ENCODE measurements at places on chromosomes 13 and 19.

GRCh38 chr19:50967929-50968715, 1.3 kb downstream of the KLK6 start:
- no peak for DNase-seq

DNA sequence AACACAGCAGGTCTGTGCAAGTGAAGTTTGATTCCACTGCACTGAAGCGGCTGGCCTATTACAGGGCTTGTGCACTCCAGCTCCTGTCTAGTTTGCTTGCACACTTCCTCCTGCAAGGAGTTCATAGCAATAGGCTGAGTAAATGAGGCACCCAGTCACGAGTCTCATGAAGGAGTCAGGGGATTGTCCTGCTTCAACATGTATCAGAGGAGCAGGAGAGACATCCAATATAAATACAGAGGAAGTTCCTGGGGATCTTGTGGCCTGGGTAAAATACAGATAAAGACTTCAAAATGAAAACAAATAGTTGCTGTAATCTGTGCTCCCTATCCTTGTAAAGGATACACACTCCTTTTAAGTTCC, 259.9 kb downstream of the SLITRK1 start:
- peak; percentile 21 for DNase-seq

DNA sequence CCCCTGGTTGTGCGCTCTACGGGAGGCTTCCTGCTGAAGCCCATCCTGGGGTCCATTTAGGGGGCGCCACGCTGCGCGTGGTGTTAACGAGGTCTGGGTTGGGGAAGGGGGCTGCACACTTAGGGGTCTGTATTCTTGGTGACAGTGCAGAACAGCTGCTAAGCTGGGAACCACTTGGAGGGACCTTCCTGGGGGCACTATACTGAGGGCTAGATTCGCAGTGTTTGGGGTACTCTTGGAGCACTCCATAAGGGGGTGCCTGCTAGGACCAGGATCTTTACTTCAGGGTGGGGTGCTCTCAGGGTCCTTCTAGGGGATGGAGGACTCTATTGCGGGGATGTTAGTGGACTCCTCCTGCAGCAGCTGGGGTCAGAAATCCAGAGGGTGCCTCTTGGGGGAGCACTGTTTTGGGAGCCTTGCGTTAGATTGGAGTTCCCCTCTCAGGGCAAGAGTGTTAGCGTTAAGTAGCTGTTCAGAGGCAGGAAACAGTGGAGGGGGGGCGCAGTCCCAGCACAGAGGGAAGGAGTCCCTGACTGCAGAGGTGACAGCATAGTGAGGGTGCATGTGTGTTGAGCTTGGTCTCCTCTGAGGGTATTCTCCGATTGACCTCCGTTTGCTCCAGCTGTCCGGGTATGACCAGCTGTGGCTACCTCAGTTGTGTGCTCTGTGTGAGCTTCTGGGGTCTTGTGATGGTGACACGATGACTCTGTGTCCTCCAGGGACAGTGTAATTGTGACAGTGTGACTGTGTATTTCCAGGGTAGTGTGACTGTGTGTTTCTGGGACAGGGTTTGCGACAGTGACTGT, 1.1 kb downstream of the PDE4A start:
- DNase-seq = no peak

DNA sequence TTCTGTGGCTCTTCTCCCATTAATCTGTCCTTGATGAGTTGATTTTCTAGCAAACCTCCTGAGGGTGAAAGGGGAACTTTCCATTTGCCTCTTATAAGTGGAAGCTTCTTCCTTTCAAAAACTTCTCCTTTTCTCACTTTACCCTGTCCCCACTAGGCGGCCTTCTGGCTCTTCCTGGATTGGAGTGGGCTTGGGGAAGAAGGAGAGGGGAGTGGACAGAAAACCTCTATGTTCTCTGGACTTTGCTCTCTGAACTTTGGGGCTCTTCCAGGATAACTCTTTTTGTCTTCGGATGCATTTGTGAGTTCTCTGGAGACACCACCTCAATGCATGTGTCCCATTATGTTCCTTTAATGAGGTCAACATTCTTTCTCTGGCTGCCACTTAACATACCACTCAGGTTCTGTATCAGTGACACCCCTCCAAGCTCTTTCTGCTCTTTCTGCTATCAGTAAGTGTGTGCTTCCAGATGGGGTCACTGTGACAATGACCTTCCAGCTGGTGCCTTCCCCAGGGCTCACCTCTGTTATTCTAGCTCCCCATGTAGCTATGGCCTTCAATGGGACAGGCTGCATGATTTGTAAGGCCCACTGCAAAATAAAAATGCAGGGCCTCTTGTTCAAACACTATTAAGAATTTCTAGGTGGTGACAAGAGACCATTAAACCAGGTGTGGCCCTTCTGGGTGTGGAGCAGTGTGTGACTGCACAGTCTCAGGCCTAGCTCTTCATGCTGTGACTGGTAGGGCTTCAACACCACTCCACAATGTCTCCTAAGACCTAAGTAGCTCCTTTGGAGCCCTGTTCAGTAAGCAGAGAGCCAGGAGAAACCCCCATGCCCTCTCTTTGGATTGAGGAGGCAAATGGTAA, 389.2 kb downstream of the EFNB2 start:
- DNase-seq = no peak

DNA sequence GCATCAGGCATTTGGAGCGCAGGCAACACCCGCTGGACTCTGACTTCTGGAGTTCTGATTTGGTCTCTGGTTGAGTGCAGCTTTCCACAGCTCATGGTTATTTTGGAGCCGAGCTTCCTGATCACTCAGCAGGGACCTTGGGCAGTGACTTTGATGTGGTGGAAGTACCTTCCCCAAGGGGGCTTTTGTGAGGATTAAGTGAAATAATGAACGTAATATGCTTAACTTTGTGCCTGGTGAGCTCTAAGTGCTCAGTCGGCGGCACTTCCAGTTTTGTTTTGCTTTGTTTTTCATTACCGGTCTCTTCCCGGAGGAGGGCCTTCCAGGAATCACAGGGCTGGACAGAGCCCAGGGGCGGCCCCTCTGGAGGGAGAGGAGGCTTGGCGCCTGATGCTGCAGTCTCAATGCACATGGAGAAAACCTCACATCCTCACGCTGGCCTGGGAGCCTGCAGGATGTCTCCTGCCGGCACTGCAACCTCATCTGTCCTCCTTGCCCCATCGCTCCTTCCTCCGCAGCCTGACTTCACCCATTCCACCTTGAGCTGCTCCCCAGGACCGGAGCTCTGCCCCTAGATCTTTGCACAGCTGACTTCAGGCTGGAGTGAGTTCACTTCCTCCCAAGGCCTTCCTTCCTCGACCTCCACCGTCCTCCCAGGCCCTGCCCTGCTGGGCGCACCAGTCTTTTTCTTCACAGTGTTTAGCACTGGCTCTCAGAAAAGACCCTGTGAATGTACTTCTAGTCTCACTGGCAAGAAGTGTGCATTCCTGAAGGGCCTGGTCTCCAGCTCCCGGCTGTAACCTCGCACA, 1.5 kb downstream of the PLEKHF1 start:
- DNase-seq = peak; percentile 69

GRCh38 chr13:38008636-38009035, 139.1 kb upstream of the TRPC4 start:
- peak; percentile 2 for DNase-seq

- no peak for DNase-seq
These were observed 1.6 kb downstream of the ZNF71 start for GRCh38 chr19:56596676-56597075.

GRCh38 chr13:102658660-102659059, 36.2 kb downstream of the METTL21C start:
- peak; percentile 4 for DNase-seq

GRCh38 chr13:99258946-99259345, 767 bp upstream of the GPR18 start:
- DNase-seq = no peak

GRCh38 chr13:92187378-92187989, 789.1 kb downstream of the GPC5 start:
- DNase-seq = peak; percentile 52

DNA sequence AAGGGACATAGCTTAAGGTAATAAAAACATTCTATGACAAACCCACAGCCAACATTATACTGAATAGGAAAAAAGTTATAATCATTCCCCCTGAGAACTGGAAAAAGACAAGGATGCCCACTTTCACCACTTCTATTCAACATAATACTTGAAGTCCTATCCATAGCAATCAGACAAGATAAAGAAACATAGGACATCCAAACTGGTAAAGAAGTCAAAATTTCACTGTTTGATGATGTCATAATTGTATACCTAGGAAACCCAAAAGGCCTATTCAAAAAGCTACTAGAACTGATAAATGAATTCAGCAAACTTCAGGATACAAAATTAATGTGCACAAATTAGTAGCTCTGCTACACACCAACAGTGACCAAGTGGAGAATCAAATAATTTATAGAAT, 1590.0 kb upstream of the PCDH20 start:
- DNase-seq = no peak

GRCh38 chr13:98506728-98507230, 70.1 kb downstream of the STK24 start:
- DNase-seq = no peak

DNA sequence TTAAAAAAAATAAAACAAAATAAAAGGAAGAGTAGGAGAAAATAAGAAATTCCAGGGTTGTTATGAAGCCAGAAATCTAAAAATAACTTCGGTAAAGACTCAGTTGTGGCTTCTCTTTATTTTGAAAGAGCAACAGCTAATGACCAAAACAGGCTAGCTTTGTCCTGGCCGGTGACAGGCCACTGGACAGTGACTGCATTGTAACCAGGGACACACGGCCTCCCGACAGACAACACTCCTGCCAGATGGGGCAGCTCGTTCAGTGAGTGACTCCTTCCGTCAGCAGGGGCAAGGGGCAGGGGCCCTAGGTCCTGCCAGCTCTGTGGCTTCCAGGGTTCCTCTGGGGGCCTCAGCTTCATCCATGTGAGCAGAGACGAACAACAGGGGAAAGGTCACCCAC, 173.4 kb downstream of the KATNAL1 start:
- DNase-seq = no peak

DNA sequence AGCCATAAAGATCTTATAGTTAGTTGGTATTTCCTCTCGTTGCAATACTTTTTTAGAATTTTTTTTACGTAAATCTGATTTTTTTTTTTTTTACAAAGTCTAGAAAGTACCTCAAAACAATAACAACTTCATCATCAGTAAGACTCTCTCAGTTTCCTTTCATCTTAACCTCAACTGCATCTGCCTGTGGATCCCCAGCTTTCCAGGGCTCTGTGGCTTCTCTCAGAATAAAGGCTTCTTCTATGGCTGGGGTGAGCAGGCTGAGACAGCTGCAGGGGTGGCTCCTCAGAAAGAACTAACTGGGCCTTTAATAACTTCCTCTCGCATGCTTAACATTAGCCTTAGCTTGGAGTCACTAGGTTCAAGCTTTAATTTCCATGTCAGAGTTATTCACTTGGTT, 4.2 kb downstream of the ZNF506 start:
- DNase-seq = no peak

DNA sequence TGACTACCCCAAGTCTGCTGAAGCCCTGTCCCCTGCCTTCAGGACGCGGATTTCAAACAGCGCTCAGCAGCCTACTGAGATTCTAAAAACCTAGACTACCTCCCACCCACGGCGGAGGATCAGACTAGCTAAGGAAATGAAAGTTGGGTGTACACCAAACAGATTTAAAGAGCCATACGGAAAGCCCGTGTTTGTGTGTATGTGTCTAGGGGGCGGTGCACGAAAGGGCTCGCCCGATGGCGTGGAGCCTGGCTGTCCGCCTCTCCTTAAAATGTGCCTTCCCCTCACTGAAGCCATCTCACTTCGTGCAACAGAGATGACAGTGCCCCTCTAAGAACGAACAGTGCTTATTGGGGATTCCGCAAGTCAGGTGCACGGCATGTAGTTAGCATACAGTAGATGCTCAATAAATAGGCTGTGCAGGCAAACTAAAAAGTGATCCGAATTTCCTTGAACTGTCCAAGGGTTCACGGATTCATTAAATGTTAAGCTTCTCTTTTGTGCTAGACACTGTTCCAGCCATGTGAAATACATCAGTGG, 639 bp downstream of the LENG1 start:
- DNase-seq = no peak

DNA sequence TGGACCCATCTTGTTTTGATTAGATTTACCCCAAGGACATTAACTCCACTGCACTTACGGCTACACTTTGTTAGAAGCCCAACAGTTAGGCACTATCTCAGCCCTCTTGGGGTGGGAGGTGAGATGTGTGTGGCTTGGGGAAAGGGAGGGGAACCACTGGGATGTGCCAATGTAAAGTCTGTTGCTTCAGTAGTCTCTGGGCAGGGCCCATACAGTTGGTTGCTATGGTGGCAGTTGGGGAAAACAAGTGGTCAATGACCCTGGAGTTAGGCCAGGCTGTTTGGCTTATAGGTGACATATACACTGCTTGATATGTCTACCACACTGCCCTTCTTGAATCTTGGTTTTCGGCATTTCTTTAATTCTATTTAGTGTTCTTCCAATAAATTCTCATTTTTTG, 8.9 kb upstream of the RB1 start:
- no peak for DNase-seq

- no peak for DNase-seq
These were observed 967 bp downstream of the REXO1 start for GRCh38 chr19:1847348-1847683.
